GM19239 (cell line): ENCODE measurements at places on chromosomes 6 and 20.
A peak's percentile ranks its signal among the peaks of the same experiment; 100 is the strongest.

GRCh38 chr6:159762681-159763293, 942 bp downstream of the ACAT2 start:
- peak; percentile 6 for DNase-seq

DNA sequence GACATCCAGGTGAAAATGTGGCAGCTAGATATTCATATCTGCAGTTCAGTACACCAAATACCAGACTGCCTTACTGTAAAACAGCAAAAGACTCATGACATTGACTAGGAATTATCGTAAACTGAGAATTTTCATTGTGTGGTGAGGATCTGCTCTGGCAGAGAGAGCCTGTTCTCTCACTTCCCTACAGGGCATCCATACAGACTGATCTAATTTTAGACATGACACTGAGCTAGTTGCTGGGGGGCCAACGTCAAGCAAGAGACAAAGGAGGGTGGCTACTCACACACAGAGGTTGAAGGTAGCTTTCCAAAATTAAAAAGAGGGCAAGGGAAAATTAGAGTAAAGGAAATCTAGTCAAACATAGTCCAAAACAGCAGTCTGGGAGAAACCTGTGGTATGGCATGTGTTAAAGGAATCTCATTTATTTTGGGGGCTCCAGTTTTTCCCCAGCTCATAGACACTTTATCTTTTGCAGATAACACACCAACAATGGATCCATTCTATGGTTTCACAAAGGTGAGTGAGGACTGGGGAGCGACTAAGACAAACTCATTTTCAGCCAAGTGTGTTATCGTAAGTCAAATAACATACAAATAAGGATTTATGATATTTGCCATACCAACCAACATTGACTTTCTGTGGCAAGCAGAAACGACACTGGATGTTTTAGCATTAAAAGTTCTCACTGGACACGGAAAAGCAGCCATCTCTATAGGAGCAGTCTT, 36.6 kb upstream of the NHSL1 start:
- no peak for DNase-seq

- DNase-seq: no peak
Measured at GRCh38 chr6:18117136-18117535, 5.3 kb downstream of the NHLRC1 start.

DNA sequence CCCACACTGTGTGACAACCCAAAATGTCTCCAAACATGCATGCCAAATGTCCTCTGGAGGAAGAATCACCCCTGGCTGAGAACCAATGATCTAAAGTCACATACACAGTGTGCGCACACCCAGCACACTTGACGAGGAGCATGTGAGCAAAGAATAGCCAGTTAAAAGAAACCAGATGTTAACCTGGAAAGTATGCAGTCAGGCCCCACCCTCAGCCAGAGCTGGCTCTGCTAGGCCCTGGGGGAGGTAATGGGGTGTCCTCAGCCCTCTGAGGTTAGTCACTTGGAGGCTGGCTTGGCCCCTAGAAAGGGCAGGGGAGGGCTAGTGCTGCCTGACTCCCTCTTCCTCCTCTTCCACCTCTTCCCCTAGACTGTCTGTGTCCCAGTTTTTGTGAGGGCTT, 15.2 kb upstream of the GUCA1A start:
- no peak for DNase-seq

- no peak for DNase-seq
Measured at GRCh38 chr20:60632391-60633262, 619.4 kb upstream of the CDH4 start.

DNA sequence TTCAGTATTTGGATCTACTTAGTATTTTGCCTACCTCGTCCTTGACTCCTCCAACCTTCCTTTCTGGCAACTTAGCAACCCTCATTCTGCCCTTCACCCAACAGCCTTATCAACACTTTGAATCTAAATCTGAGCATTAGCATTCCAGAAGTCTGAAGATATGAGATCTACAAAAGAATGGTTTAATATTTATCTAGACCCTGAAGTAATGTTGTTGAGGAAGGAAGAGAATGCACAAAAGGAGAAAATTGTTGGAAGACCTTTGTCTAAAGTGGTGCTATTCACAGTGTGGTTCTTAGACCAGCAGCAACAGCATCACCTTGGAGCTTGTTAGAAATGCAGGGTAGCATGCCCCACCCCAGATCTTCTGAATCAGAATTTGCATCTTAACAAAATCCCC, 198.2 kb upstream of the PLCB4 start:
- DNase-seq: no peak

DNA sequence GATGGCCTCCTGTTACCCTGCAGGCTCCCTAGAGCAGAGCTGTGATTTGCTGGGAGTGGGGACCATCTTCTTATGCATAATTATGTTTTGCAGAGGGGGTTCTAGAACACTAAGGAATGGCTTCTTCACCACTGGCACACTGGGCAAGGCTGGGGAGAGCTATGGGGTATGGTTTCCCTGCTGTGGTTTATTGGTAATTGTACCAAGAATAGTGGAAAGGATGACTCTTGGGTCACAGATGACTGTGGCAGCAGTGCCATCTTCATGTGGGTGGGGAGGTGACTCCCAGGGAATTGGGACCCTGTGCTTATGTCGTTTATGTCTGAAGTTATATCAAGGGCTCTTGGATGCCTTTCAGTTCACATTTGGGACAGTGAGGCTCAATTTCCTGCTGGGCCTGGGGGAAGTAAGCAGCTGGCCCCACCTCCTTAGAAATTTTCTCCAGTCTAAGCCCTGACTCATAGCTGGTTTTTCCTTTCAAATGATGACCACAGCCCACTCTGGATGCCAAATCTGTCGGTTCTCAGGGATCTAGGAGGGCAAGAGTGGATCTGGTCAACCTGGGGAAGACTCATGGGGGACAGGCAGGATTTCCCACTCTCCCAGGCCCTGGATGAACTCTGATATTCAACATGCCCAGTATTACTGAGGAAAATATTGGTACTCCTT, 230.8 kb downstream of the LRFN2 start:
- no peak for DNase-seq

DNA sequence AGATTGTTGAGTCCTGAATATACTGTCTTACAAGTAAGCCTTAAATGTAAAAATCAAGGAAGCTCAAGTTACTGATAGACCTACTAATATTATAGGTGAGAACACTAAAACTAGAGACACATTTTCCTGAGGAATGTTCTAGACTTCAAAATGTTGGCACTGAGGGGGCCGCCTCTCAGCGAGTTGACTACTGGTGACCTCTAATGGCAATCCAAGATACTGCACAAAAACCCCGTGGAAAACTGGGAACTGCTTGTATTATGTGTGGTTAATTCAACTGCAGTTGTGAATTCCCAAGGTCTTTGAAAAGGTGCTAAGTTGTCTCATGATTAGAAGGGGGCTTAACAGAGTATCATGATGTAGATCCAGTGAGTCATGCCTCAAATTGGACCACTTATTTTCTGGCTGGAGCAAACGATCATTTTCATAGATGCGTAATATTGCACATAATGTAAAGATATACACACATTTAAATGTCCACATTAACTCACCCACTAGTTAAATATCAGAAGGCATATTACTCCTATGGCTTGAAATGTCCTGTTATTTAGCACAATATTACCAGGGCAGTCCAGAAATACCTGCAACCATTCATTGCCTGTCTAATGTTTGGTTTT, 336.2 kb downstream of the FOXA2 start:
- DNase-seq: no peak

GRCh38 chr6:21713481-21713880, 119.9 kb downstream of the SOX4 start:
- no peak for DNase-seq

DNA sequence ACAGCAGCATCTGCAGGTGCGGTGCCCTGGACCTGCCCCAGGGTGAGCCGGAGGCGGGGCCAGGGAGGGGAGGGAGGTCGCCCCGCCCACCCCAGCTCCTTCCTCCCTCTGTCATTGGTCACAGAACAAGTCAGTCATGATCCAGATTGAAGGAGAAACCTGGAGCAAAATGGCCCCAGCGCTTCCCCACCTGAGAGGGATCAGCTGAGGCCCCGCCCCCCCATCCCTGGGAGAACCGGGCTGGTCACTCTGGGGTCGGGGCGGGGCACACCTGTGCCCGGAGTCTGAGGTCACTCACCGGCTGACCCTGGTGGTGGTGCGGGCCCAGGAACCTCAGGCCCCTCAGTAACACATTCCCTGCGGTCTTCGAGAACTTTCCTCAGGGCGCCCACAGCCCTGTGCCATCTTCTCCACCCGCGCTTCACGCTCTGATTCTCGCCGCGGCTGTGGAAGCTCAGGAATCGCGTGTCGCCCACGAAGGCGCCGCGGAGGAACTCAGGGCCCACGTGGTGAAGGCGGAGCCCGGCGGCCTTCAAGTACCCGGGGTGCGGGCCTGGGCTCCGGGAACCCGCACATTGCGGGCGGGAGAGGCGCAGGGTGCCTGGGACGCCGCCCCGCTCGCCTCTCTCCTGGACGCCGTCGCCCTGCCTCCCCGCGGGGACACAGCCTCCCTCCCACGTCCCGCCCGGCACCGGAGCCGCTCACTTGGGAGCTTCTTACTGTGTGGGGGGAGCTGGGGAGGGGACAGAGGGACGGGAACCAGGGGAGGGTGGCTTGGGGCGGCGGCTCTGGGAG, 36.4 kb upstream of the HLA-C start:
- peak; percentile 13 for DNase-seq

DNA sequence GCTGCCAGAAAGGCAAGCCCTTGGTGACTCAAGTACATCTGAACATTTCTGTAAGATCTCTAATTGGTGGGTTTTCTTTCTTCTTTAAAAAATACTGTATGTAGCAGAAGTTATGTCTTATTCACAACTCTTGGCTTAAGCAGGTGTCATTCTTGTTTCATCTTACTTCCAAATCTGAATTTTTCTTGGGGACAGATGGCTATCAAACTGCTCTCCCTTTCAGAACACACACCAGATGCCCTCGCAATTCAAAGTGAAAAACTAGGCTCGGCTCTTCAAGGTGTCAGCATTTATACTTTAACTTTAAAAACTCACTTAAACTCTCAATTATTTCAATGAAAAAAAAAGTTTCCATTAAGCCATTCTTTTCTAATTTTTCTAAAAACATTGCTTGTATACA, 49.7 kb downstream of the PAK5 start:
- no peak for DNase-seq

DNA sequence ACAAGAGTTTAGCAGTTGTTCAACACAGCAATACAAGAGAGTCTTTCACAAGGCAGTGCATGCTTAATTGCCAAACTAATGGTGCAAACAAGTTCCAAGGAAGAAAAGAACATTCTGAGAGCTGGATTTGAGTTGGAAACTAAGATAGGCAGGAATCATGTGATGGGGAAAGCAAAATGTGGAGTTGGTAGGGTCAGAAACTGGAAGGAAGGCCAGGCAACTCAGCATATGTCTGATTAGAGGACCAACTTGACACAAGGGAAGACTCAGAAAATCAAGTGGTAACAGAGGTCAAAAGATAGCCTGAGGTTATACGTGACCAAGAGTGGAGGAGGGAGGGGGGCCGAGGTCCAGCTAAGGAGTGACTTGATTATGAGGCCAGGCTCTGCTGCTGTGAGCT, 117.3 kb downstream of the SMLR1 start:
- no peak for DNase-seq

GRCh38 chr6:87444362-87444761, 28.4 kb upstream of the SLC35A1 start:
- no peak for DNase-seq

DNA sequence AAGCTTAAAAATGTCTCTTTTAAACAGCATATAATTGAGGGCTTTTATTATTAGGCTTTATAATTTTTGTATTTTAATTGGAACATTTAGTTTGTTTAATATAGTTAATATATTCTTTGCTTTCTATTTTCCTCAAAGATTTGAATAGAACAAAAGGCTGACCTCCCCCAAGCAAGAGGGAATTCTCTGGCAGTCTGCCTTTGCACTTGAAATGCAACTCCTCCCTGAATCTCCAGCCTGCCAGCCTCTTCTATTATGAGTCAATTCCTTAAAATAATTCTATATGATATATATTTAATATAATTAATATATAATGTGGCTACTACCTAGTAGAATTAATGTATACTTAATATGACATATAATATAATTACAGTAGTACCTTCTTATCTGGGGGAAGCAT, 69.2 kb downstream of the PTPRA start:
- no peak for DNase-seq

GRCh38 chr6:70180901-70181599, 121.8 kb downstream of the COL9A1 start:
- DNase-seq: no peak
